ENCODE measurements at places on chromosomes 5 and 9. TPM values are rescaled to one million over a fixed set of nuclear protein-coding genes. Genes with fewer than 3 reads are reported as not detected.

Gene FOXD4L4
- total RNA-seq = 0.55 TPM

DNA sequence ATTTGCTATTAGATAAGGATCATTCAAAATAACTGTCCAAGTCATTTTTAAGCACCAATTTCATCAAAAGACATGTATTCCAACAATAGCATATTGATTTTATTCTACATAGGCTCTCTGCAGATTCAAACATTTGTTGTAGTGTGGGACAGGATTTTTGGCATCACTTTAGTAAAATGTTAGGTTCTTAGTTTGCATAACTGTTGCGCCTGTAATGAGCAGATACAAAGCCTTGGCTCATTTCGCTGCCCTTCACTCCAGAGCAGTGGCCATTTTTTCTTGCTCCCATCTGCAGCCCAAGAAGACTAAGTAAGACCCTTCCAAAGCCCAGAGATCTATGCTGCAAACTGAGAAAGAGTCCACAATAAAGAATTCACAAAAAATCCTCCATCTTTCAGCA, 446.0 kb upstream of the MPDZ start:
- DNase-seq = no peak

Gene PCDHB2
- total RNA-seq = not detected

Gene CBY3
- 0.40 TPM for total RNA-seq

Gene SNCB
- 0.28 TPM for total RNA-seq

- DNase-seq = no peak
Observed at GRCh38 chr5:94761786-94762185, 143.3 kb downstream of the SLF1 start.

DNA sequence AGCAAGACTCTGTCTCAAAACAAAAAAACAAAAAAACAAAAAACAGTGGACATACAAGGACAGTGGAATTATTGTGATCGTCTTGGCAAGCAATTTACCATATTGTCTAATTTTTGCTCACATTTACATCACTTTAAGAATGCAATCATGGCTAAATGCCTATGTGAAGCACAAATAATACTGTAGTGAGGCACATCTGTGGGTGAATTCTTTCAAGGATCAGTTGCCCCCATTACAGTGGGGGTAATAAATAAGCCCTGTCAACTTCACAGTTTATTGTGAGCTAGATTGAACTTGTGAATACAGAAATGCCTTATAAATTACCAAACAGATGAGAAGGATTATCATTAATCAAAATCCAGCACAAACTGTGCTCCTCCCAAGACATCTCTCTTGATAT, 150.2 kb upstream of the PAPPA start:
- no peak for DNase-seq

Data from activated naive CD8-positive, alpha-beta T cell treated with anti-CD3 and anti-CD28 coated beads, Interleukin-2, amount 10 ng/mL, durations not matched to agents 7 days and 5 days (primary cell).